ENCODE measurements at places on chromosomes 7 and 10.

GRCh38 chr7:75945297-75946168 is 30.6 kb downstream of the POR start:
- DNase-seq = no peak

DNA sequence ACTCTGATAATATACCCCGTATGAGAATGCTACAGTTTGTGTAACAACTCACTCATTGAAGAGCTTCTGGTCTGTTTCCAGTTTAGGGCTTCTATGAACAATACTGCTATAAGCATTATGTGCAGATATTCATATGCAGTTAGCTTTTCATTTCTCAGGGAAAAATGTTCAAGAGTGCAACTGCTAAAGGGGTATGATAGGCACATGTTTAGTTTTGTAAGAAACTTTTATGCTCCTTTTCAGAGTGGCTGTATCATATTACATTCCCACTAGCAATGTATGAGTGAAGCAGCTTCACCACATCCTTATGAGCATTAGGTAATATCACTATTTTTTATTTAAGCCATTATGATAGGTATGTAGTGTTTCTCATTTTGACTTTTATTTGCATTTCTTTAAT is 182.6 kb upstream of the CXCL12 start:
- DNase-seq = peak; percentile 59

DNA sequence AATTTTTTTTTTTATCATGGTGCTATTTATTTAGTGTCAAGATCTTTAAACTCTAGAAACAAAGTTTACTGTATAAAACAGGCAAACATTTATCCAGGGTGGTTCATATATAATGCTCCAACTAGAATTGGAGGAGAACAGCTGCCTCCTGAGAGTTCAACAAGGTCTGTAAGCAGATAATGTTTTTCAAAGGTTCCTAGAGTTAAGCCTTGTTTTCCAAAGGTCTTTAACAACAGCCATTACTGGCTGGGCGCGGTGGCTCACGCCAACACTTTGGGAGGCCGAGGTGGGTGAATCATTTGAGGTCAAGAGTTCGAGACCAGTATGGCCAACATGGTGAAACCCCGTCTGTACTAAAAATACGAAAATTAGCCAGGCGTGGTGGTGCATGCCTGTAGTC is 316.7 kb downstream of the CCDC3 start:
- DNase-seq = no peak

DNA sequence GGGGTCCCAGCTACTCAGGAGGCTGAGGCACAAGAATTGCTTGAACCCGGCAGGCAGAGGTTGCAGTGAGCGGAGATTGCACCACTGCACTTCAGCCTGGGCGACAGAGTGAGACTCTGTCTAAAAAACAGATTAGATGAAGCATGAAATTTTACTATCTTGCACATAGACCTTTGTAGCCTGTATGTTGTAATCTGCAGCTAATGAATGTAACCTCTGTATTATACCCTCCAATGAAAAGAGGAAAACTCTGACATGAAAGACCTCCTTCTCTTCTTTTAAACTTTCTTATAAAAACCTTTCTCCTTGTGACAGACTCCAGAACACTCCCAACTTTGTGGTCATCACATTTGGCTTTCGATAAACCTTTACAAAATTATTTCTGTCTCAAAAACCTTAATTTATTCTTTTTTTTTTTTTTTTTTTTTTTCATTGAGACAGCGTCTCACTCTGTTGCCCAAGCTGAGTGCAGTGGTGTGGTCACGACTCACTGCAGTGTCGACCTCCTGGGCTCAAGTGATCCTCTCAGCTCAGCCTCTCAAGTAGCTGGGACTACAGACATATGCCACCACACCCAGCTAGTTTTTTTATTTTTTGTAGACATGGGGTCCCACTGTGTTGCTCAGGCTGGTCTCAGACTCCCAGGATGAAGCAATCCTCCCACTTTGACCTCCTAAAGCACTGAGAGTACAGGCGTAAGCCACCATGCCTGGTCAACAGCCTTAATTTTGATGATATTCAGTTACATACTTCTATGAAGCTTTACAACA is 97.4 kb downstream of the SVOPL start:
- no peak for DNase-seq

DNA sequence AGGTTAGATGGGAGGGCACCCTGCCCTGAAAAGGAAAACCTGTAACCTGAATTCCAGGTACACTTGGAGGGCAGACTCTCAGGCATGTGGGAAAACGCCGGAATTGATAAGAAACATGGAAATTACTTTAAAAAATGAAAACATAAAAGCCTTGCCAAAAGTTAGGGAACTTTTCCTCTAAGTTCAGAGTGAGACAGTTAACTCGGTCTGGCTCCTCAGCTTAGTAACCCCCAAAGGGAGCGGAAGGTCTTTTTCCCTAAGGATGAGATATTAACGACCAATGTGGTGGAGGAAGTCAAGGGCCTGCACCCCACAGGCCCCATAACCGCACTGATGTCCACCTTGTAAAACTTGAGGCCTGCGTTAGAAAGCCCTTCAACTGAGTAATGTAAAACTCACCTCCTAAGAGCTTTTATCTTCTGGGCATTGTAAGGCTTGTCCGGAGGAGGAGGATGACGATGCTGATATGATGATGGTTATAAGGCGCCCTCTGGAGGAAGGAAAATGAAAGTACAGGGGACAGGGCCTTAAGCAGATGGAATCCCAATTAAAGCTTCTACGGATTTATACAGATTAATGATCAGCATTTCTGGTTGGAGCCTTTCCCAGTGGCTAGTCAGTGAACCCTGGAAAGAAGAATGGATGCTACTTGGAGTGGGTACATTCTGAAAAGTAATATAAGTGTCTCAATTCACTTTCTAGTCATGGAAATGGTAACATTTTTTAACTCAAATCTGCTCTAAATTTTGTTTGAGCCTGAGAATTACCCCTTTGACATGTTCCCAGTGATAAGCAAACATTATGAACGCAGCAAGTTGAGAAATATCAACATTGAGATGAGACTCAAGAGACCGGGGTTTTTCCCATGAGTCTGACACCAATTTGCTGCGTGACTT is 694 bp downstream of the COL1A2 start:
- DNase-seq = peak; percentile 87

DNA sequence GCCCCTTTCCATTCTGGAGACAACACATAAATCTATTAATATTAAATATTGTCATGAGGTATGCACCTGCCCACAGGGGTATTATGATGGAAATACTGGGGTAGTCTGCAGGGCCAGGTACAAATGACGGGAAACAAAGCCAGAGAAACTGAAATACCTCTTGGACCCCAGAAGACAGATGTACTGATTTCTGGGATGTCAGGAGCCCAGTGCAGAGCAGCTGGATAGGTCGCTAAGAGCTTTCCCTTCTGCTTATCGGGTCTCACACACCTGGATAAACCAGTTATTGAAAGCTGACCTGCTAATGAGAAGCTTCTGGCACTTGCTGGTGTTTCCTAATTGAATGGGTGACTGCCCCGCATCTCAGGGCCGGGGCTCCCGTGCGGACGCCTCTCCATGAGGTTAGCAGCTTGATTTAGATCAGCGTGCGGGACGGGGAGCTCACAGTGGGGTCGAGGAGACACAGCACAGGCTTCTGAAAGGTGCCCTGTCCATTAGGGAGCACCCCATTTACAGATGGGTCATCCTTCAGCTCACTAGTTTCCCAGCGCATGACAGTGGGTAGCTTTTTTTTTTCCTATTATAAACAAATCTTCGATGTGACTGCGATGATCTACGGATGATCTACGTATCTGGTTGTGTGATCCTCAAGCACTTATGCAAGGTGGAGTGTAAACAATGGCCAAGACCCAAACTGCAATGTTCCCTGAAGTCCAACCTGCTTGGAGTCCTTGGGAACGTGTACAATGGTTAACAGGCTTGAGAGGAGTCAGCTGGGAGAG is 1.5 kb upstream of the INSIG1 start:
- no peak for DNase-seq

- no peak for DNase-seq
Measured at GRCh38 chr10:30346615-30347014, 2.5 kb downstream of the MTPAP start.

DNA sequence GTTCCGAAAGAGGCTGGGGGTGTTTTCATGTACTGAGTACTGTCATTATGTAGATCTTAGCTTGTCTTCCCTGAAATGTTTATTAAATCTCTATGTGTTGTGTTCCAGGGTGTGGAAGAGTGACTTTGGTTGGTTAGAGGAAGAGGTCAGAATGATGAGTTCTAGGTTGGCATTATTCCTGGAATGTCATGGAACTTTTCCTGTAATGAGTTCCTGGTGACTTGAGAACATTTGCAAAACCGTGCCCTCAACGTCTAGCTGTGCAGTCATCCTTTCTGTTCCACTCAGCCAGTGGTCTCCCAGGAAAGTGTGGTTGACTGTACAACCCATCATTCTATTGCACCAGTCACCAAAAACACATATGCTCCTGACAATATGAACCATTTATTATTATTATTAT is 129.6 kb downstream of the BICC1 start:
- DNase-seq = peak; percentile 68

- DNase-seq = no peak
Measured at GRCh38 chr10:37754538-37755323, 102.7 kb downstream of the ZNF248 start.

- no peak for DNase-seq
Measured at GRCh38 chr10:11522821-11523245, 88.6 kb downstream of the USP6NL start.

GRCh38 chr10:102783568-102783967 is 39.8 kb downstream of the WBP1L start:
- DNase-seq = no peak

GRCh38 chr10:125631806-125632205 is 51.2 kb downstream of the TEX36 start:
- no peak for DNase-seq

DNA sequence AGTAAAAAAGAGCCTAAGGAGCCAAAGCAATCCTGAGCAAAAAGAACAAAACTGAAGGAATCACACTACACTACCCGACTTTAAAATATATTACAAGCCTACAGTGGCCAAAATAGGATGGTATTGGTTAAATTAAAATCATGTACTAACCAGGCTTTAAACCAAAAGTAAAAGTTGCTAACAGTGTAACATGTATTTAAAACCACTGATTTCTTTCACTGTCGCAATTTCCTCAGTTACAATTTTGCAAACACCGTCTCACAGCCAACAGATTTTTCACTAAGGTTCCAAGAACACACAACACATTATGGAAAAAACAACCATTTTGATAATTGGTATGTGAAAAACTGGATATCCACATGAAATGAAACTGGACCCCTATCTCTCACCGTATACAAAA is 74.0 kb downstream of the JMJD1C start:
- no peak for DNase-seq

DNA sequence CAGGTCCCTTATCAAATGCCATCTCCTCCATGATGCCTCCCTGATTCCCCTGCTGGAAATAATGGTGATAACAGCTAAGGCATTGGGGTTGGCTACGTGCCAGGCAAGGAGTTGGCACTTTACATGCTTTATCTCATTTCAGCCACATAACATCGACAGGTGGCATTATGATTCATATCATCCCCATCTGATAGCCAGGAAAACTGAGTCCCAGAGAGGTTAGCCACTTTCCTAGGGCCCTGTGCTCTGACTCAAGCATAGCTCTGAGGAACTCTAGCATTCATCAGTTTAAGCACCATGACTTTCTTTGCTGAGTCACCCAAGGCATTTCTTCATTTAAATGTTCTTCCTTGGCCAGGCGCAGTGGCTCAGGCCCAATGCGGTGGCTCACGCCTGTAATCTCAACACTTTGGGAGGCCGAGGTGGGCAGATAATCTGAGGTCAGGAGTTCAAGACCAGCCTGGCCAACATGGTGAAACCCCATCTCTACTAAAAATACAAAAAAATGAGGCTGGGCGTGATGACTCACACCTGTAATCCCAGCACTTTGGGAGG is 6.6 kb downstream of the LEP start:
- peak; percentile 9 for DNase-seq

DNA sequence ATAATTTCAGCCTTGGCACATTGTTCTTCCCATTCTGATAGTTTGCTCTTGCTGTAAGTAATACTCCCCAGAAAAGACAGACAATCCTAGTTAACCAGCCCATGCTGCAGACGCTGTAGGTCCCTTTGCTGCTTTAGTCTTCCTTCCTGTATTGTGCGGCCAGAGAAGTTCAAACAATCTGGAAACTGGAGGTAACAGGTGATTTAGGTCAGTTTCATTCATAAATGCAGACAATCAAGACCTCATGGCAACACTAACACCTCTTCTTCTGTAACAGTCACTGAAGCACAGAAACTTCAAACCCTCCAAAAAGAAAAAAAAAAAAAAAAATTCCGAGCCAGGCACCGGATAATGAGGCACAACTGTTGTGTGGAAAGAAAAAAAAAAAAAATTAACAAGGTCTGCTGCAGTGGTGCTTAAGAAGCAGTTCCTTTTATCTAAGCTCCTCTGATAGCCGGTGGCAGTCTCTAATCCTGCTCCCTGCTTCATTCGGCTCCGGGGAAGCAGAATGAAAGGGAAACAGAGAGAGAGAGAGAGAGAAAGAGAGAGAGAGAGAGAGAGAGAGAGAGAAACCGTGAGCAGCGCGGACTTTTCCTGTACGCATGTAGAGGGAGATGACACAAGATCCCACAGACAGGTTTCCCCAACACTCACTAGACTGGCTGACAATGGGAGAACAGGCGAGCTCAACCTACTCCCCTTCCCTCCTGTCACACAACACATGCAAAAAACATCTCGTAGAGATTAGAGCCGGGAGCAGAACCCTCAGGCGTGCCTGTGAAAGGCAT is at the start of gene SEMA3A:
Gene SEMA3A (minus strand): TSS at position 306 of the 788 bp plus-strand sequence. CDS start 203 bp downstream, at position 103.
- DNase-seq = peak; percentile 64

DNA sequence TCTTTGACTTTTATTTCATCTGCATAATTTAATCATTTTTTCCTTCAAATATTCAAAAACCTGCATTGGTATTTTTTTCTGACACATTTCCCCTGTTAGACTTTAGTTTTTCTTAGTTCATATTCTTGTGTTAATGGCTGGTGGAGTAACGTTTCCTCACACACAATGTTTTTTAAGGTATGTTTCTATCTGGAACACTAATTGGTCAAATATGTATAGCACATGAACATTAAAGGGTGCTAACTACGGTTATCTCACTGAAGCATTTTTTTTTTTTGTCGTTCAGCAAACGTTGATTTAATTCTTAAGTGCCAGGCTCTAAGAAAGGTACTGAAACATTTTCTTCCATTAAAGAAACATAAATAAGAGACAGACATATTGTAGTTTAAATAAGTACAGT is 87.7 kb downstream of the PTPRZ1 start:
- no peak for DNase-seq

- DNase-seq = no peak
Measured at GRCh38 chr10:130498042-130498441, 361.9 kb downstream of the GLRX3 start.

DNA sequence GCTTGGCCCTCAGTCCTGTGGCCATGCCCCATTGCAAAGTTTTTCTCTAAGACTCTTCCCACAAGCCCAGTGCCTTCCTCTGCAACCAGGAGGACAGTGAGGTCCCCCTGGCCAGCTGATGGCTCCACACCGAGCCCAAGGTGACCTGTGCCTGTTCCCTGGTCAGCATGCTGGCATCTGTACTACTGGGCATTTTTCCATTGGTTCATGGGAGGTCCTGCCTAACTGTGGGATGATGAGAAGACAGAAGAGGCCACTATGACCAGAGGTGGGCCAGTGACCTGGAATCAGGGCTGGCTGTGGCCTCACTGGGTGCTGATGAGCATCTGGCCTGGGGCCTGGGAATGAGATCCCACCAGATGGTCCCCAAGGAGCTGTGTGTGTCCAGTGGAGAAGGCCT is 20.2 kb downstream of the CALML3 start:
- no peak for DNase-seq

Data from fibroblast of skin of back (primary cell).